NCI-H1694 treated with DMSO at 0.1 percent for 48 hours (cell line): ENCODE measurements at places on chromosomes 5 and 9.

GRCh38 chr5:71907001-71907588, 188.0 kb downstream of the CARTPT start:
- no peak for DNase-seq

DNA sequence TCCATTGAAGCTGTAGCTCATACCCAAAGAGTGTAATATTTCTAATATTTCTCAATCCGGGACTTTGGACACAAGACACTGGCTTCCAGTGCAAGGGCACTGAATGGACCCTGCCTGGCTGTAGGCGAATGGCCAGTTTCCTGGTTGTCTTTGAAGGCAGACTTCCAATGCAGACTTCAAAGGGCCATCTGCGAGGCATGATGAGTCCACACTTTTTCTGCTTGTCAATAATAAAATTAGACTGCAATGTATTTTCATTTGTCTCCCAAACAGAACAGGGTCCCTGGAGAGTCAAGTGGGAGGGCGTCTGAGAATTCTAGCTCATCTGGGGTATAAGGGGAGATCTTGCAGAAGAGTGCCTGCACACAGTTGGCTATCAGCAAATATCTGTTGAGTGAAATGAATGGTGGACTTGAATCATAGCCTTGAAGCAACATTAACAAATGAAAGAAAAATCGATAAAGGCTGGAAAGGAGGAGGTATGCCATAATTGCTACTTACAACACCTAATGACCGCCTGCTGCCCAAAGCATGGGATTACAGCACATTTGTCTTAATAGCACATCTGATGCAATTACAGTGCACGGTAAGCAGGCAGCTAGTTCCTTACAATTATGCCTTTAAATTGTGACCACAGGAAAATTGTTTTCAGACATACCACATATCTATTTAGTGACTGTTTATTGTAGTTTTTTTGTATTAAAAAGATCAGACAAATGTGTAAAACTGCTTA, 137.5 kb downstream of the ARHGEF28 start:
- no peak for DNase-seq

- DNase-seq = no peak
These were observed 6.9 kb downstream of the CCNI2 start for GRCh38 chr5:132754111-132754510.

DNA sequence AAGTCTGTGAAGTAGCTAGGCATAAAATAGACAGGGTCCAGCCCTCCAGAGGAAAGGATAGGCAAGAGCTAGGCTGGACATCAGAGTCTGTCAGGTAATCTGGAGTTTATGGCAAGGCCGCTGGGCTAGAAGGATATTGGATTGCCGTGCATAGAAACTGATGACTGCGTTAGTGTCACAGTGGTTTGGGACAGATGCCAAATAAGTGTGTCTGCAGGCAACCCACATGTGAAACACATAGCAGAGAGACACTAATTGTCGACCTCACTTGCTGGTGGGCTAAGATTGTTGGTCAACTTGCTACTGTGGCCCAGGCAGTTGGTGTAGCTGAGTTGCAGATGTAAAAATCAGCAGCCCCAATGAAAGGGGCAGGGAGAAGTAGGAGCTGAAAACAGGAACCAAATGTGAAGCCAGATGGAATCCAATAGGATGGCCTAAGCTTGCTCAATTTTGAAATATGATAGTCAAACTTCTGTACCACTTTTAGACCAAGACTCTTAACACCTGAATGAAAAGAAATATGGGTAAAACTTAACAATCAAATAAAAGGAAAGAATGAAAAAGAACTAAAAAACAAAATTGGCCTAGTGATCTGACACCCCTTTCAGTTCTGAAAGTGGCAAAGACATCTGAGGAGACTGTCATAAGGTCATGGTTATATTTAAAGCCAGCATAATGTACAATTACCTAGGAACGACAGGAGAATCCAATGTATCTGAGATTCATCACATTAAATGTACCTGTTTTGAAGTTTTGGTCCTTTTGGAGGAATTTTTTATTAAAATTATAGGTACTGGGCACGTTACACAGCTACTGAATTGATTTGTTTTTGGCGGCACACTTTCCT, 243.3 kb upstream of the ACTBL2 start:
- no peak for DNase-seq
